ENCODE measurements at places on chromosomes 5 and 9.

- DNase-seq: no peak
Observed at GRCh38 chr9:129648092-129648763, 6.3 kb upstream of the ASB6 start.

GRCh38 chr9:74858751-74859414 is 28.8 kb downstream of the TRPM6 start:
- no peak for DNase-seq

GRCh38 chr5:158264264-158264663 is 405.3 kb upstream of the CLINT1 start:
- DNase-seq: no peak

DNA sequence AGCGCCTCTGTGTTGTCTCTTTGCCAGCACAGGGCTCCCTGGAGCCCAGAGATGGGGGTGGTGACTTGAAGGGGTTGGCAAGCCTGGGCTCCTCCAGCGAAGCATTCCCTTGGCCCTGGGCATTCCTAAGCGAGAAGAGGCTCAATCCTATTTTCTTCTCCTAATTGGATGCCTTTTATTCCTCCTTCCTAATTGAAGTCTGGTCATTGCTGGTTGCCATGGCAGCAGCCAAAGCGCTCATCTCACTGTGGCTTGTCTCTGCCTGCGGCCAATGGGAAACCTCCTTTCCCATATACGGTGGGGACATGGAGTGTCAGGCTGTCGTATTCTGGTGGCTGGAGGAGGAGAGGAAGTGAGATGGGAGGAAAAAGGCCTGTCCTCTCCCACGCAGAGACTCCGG is 52.3 kb upstream of the RARS1 start:
- no peak for DNase-seq

DNA sequence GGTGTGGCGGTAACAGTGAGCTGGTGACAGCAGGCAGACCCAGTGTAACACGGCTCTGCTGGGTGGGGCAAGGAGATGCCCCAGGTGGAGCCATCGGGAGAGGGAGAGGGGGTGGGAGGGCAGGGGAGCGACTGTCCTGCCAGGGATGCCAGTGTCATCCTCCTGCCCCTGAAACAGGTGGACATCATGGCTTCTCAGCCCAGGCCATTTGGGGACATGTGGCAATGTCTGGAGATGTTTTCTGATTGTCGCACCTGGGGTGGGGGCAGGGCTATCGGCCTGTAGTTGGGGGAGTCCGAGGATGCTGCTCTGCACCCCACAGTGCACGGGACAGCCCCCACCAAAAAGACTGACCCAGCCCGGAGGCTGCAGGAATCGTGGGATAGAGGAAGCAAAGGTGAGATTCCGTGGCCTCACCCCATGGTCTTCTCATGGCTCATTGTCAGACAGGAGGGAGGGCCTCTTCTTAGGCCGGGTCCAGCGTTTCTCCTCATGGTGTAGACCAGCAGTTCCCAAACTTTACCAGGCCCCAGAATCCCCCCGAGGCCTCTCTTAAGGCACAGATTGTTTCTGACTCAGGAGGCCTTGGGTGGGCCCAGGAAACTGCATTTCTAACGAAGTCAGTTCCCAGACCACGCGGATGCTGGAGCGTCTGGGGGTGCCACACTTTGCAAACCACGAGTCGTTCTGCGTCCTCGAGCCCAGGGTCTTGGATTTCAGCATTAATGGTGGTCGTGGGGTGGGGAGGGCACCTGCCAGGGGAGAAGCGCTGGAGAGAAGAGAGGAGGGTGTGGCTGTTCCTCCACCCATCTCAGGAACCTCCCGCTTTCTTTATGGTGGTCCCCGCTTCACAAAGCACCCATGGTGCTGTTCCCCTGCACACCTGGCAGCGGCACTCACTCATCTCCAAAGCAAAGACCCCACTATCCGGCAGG is 11.0 kb downstream of the COL5A1 start:
- no peak for DNase-seq

- DNase-seq: no peak
Observed at GRCh38 chr9:33265211-33265865, 489 bp downstream of the CHMP5 start.

GRCh38 chr5:16957304-16958196 is 21.5 kb upstream of the MYO10 start:
- no peak for DNase-seq

- DNase-seq: no peak
Observed at GRCh38 chr5:57468481-57469163, 14.0 kb downstream of the ACTBL2 start.

DNA sequence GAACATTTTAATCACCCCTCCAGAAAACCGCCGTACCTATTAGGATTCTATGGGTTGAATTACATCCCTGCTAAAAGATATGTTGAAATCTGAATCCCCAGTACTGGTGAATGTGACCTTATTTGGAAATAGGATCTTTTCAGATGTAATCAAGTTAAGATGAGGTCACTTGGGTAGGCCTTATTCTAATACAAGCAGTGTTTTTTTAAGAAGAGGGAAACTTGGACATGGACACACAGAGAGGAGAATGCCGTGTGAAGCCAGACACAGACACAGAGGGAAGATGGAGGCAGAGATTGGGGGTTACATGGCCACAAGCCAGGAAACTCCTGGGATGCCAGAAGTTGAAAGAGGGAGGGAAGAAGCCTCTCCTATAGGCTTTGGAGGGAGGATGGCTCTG is 183.5 kb downstream of the GNA14 start:
- no peak for DNase-seq

DNA sequence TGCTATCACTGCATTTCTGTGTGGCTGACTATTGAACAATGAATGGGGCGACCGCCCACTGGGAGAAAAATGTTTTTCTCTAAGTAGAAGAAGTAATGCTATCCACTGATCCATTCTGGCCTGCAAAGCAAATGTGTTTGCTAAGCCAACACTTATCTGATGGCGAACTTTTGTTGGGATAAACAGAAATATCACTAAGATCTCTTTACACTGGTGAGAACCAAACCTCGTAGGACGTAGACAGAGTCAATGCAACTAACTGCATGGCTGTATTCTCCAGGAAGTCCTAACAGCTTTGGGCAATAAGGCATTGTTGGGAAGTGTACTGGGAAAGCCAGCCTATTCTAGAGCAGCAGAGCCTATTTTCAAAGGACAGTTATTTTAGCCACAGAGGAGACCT is 77.7 kb downstream of the ANKH start:
- no peak for DNase-seq

DNA sequence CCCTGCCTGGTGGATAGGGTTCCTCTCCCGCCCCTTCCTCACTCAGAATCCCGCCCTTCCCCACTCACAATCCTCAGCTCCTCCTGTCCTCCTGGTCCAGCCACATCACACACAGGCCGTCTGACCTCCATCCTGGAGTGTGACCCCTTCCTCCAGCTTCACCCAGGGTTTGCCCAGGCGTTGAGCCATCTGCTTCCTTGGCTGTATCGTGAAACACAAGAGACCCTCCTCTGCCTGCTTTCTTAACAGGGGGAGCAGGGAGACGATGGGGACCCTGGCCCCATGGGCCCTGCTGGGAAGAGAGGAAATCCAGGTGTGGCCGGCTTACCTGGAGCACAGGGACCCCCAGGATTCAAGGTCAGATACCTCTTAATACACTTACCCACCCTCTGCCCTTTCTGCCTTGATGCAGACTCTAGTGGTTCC is 32.3 kb upstream of the ORM1 start:
- no peak for DNase-seq

Measured in stimulated activated CD8-positive, alpha-beta memory T cell treated with anti-CD3 and anti-CD28 coated beads, Interleukin-12 subunit alpha, Interleukin-12 subunit beta, amount 100 ng/mL, for 4 hours (primary cell).